Stimulated activated CD4-positive, alpha-beta T cell treated with anti-CD3 and anti-CD28 coated beads, Interleukin-1b, Interleukin-23, amount 100 ng/mL, for 1 hour (primary cell): ENCODE measurements at places on chromosomes 1 and 21.

DNA sequence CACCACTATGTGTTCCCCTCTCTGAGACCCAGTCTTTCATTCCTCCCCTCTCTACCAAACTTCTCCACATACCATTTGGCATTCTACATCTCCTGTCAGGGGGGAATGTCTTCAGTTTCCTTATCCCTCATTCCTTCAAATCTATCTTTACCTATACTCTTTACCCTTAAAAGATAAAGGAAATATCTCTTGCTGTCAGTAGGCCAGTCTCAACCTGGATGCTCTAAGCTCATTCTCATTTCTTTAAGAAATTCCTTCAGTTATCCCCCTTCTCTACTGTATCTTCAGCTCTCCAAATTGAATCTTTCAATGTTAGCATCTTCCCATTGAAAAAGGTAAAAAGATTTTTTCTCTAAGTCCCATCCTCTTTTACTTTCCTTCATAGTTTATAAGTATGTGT, 6.5 kb downstream of the RO60 start:
- no peak for DNase-seq

GRCh38 chr1:78559680-78560079, 60.6 kb upstream of the IFI44L start:
- DNase-seq: no peak

- no peak for DNase-seq
Observed at GRCh38 chr1:4517186-4517954, 137.0 kb upstream of the AJAP1 start.

DNA sequence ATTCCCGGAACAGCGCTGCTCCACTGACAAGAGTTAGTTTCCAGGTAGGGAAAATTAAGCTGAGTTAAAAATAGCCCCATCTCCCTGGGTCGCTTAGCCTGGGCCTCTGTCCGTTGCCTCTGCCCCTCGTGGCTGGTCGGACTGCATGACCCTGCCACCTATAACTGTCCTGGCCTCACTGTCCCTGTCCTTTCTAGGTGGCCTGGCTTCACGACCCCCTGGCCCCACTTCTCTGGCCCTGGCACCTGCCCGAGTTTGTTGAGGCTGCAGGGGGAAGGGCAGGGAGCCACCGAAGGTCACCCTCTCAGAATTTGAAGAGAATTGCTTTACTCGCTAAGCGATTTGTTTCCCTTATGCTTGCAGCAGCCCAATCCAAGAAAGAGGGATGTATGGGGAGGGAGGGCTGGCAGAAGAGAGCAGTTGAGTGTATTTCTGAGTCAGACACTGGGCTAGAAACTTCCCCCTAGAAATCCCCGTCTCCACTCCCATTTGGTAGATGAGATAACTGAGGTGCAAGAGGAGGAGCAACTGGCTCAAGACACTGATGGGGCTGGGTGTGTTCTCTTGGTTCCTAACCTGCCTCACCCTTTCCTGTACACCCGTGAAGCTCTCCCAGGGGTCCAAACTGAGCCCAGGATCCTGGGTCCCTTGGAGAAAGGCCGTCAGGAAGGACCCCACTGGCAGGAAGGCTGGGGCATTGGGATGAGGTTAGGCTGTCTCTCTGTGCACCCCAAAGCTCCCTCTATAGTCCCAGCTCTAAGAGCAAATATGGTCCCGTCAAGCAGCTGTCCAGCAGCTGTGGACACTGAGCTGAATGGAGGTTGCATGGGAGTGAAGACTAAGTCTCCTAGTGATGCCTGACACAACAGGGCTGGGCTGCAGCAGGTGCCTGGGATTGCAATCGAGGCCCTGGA, 2.9 kb upstream of the EDN2 start:
- DNase-seq: no peak

DNA sequence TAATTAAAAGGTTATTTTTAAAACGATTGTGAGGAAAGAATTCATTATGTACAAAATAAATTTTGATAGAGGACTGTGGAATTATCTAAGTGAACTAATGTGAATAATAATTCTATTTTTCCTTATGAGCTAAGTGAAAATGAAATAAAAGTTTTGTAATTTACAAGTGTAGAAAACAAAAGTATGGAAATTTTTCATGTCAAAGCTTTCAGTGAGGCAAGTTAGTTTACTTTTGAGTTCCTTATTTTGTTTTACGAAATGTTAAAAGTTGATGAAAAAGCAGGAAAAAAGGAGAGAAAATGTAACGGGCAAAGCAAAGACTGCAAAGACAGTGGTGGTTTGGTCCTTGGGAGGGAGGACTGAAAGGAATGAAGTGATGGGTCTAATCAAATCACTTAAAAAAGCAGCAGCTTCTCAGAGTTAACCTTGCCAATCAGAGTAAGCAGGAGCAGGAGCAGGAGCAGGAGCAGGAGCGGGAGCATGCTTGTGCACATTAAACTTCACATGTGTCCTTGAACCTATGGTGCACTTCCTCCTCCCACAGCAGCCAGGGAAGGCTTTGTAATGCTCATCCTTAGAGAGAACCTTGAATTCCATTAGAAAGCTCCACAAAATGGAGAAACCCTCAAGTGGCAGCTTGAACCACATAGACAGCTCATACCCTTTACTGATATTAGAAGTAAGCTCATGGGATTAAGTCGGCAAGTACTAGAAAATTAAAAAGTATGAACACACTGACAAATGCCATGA, 133.4 kb downstream of the LHX4 start:
- no peak for DNase-seq

DNA sequence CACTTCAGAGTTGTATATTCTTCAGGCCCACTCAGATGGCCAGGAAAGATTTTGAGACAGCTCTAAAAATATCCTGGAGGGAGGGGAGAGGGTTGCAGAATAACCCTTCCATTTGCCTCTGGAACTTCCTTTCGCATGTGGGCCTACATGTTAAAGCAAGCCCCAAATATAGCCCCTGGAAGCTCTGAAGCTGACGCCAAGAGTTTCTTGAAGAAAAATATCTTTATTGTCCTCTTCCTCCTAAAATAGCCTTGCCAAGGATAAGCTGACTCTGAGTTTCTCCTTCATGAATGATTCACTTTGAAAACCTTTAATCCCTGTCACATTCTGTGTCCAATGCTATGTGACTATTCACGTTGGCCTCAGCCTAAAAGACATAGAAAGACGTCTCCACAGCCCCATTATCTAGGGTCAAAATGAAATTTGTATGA, 6.4 kb downstream of the C1orf116 start:
- no peak for DNase-seq

GRCh38 chr21:45223236-45224185, 64.2 kb downstream of the POFUT2 start:
- no peak for DNase-seq

DNA sequence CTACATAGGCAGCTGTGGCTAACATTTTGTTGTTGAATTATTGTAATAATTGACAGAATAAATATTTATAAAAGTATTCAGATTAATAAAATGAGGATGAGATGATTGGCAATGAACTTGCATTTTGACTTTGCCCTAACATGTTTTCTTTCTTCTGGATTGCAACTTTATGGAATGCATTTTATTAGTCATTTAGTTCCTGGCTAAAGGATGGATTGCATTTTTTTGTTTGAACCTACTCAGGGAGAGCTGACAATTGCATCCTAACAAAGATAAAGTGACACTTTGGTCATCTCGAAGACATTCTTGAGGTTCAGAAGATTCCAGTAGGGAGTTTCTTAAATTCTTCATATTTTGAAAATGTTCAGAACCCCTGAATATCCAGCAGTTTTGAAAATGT, 37.5 kb downstream of the PGM1 start:
- no peak for DNase-seq

DNA sequence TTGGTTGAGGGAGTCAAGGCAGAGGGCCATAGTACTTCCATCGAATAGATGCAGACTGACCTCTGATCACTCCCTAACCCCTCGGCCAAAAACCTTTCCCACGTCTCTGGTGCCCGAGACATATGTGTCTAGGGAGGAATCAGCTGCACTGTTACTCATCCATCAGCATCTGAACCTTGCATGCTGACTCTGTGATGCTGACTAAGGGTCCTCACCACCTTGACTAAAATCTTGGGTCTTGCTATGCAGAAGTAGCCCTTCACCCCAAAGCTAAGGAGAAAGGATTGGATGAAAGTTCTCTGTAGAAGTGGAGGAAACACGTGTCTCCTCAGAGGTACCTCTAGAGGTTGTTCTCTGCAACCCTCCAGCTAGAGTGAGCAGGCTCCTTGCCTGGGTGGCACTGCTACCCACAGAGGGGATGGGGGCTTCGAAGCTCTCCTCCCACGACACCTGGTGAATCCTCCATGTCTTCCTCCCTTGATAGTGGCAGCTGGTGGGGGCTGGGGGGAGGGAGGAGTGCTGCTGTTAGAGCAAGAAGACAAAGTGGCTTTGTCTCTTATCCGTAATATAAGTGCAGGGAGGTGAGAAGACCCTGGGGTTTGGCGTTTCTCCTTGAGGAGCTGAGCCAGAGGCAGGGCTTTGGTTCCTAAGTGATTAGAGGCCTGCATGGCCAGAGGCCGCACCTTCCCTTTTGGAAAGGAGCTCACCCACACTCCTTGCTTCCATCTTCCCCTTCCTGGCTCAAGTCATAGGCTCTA, 45.1 kb downstream of the ATP2B4 start:
- no peak for DNase-seq

DNA sequence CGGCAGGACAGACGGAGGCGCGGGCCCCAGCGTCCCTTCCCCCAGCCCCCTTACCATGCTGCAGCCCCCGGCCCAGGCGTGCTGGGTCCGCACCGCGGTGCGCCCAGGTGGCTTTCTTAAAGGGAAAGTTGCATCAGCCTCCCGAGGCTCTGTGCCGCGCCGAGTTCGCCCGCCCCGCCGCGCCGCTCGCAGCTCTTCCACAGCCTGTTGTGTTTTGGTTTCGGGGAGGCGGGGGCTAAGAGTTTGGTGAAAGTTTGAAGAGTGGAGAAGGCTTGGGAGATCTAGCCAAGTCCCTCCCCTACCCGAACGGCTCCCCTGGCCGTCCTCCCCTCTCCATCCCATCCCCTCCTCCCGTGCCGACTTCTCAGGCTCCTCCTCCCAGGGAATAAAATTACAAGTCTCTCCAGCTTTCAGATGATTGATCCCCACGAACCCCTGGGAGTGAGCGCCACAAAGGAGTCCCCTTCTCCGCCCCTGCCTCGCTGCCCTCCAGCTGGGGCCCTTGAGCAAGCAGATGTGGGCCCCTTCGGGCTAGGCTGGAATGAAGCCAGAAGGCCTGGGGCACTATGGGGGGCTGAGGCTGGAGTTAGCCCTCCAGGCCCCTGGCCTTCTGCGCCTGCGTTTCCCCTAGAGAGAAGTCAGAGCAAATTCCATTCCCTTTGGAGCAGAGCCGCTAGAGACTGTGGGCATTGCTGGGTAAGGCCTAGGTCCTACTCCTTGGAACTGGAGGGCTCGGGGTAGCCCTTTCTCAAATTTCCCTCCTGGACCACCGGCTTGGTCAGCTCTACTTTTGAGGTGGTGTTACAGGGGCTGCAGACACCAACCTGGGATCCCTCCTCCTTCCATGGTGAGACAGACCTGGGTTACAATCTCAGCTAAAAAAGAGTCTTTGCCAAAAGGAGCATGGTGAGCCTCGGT, at the start of gene SLC6A9:
Gene SLC6A9 (minus strand): TSS at position 211 of the 918 bp plus-strand sequence. CDS start 7,185 bp downstream, outside the sequence.
- peak; percentile 38 for DNase-seq

GRCh38 chr1:41633764-41634163, 149.3 kb upstream of the EDN2 start:
- no peak for DNase-seq

DNA sequence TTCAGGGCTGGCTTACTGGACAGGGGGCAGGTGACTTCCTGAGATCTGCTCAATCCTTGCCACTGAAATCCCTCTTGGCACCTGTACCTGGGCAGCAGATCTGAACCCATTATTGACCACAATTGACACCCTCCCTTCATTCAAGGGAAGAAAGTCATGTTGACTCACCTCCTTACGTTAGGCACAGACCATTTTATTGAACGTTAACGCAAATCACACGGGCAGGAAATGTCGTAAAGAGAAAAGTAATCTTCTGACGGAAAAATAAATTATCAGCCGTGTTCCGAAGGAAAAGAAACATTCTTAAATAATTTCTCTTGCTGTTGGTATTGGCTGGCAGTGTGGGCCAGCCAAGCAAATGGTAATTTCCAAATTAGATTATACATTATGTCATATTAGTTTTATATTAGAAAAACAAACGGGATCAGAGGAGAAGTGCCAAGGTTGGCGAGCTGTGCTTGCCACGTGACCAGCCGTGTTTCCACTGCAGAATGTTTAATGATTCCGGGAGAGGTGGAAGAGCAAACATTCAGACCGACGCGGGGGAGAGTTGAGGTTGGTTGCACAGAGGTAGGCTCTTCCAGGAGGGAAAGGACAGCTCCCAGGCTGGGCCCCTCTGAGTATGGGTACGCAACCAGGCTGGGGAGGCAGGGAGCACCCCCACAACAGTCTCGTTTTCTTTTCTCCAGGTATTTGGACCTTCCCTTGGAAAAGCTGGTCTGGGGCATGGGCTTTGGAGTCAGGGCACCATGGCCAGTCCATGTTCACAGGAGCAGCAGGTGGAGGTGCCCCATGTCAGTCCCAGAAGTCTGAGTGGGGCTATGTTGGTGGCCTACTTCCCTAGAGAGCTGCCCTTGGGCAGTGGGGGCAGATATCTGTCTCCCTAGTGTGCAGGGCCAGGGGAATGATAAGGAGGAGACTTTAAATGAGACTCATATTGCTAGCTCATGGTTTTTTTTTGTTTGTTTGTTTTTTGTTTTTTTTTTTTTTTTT, 121.1 kb downstream of the FOXD2 start:
- DNase-seq: no peak

- no peak for DNase-seq
Observed at GRCh38 chr21:22955559-22955958, 1957.3 kb downstream of the NCAM2 start.

- DNase-seq: no peak
Observed at GRCh38 chr1:61743716-61744580, 1.7 kb downstream of the PATJ start.

- DNase-seq: no peak
Observed at GRCh38 chr1:43557744-43558245, 27.1 kb downstream of the PTPRF start.

- DNase-seq: no peak
Observed at GRCh38 chr1:2534687-2535441, 4.8 kb upstream of the HES5 start.

GRCh38 chr1:24929398-24930259, 447 bp downstream of the RUNX3 start:
- no peak for DNase-seq

DNA sequence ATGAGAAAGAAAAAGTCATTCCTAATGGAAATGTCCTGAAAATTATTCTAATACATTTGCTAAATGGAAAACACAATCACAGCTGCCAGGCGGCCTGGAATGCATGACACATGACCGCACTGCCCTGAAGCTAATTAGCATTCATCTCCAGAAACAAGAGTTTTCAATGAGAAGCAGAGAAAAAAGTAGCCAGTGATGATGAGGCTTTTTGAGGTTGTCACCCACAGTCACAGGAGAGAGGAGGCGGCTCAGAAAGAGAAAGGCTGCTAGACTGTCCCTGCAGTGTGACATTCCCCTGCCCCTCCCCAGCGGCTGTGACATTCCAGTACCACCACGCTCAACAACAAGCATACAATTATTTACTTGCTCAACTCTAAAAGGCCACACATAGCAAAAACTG, 122.9 kb upstream of the KRTAP19-8 start:
- DNase-seq: no peak

- DNase-seq: no peak
Observed at GRCh38 chr1:12232221-12232620, 2.4 kb downstream of the VPS13D start.
